Hippocampal formation (tissue), 2 donors: ENCODE measurements at places on chromosomes 12 and 14.

GRCh38 chr12:68056300-68056699, 67.1 kb downstream of the IFNG-AS1 start:
- no peak for DNase-seq

DNA sequence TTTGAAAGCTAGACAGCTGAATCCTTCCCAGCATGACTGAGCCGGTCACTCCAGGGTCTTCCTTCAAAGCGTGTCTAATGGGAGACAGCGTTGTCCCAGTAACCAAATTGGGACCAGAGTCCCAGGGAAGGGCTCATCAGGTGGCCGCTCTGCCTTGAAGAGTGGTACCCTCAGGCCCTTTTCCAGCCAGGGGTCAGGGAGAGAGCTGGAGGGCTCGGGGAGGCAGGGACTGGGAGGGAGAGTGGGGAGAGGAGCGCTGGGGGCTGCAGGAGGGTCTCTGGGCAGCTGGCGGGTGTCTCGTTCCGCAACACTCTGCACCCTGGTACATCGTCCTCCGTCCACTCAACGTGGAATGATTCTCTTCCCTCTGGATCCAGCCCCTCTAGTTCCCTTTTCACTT, 1.6 kb upstream of the RTL1 start:
- DNase-seq, result no peak

DNA sequence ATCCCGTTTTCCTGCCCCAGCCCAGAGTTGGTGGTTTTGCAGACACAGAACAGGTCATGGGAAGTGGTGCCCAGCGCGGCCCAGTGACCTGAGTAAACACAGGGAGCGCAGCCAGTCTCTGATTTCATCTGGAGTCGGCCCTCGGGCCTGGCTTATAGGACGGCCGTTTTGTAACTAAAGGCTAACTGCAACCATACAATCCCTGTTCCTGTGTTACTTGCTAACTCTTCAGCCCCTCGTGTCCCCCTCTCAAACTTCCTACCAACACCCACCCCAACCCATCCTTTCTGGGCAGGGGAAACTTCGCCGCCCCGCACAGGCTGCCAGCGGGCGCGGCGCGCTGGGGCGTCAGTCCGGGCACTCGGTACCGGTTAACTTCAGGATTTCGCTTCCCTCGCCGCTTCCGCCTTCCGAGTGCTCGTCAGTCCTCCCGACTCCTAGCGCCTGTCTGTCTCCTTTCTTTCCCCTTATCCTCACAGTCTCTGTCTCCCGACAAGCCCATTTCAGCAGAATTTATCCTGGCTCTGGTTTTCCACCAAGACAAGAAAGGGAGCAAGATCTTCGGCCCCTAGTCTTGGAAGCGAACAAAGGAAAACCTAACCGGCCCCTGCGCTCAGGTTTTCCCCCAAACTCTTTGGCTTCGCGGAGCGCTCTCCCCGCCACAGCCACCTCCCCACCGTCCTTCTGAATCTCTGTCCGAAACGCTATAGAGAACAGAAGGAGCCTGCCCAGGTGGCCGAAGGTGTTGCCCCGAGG, 2.0 kb downstream of the SIX1 start:
- DNase-seq, result no peak

DNA sequence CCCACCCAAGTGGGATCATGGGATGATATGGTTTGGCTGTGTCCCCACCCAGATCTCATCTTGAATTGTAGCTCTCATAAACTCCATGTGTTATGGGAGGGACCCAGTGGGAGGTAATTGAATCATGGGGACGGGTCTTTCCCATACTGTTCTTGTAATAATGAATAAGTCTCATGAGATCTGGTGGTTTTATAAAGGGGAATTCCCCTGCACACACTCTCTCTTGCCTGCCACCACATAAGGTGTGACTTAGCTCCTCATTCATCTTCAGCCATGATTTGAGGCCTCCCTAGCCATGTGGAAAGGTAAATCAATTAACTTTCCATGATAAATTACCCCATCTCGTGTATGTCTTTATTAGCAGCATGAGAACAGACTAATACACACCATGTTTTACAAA, 109.2 kb downstream of the IGF1 start:
- DNase-seq, result no peak

DNA sequence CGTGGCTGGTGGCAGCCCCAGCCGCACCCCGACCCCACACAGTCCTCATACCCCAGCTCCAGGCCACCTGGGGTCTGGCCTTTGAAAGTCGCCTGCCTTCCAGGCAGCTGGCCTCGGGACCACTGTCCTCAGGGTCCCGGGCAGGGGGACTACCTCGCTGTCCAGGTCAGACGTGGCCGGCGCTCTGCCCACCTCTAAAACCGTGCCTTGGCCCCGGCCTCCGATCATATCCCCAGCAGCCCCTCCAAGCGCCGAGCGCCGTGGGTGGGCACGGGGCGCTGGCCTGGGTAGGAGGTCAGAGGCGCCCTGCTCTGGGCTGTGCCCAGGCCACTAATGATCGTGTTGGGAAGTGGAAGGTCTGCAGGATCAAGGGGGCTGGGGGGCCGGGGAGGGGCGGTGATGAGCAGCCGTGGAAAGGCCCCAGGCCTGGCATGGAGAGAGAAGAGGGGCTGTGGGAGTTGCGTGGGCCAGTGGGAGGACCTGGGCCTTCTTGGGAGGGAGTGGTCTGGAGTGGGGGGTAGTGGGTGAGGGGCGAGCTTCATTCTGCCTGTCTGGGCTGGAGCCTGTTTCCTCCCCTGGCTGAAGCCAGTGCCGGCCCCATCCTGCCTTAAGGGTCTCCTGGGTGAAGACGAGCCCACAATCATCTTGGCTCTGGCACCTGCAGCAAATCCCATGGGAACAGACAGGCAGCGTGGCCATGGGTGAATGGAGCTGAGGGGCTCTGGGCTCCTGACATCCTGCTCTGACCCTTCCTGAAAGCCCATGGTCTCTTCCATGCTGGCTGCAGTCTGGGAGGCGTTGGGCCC, 4.9 kb downstream of the TMEM121 start:
- DNase-seq, result no peak

DNA sequence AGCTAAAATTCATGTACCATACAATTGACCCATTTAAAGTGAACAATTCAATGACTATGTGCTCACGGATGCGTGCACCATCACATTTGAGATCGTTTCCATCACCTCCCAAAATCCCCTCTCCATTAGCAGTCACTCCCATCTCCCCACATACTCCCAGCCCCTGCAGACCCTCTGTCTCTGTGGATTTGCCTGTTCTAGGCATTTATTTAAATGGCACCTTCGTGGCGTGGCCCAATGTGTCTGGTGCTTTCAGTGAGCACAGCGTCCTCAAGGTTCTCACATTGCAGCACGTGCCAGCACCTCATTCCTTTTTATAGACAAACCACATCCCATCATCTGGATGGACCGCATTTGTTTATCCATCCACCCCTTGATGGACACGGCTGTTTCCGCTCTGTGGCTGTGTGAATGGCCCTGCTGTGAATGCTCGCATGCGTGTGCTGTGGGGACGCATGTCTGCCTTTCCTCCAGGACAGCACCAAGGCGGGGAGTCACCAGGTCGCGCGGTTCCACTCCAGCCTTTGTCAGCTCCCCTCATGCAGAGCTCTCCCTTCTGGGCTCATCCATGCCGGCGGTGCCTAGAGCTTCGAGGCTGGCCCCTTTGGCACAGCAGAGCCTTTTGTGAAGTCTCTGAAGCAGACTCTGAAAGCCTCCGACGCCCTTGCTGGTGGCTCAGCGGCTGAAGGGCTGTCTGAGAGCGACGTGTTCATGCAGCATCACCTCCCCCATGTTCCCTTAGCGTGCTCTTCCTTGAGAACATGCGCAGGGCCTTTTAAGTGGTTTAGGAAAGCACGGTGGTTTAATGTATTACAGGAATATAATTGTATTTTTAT, 184.4 kb downstream of the KIF26A start:
- no peak for DNase-seq

DNA sequence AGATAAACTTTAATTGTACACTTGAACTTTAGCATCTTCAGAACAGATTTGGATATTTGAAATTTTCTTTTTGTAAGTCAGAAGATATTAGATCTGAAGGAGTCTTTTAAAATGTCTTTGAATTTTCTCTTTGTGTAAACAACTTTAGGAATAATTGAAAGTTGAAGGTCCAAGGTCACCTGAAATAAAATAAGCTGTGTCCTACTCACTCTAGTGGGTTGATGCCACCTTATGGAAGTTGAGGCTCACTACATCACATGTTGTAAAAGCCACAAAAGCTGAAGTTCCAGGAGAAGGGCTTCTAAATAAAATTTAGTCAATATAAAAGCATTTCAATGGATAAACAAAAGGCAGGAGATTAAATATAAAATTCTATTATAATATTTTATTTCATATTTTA, 122.0 kb upstream of the ATXN7L3B start:
- no peak for DNase-seq

- no peak for DNase-seq
These were observed 6.9 kb upstream of the TSPAN8 start for GRCh38 chr12:71164568-71165197.

- DNase-seq, result no peak
These were observed 4.6 kb downstream of the TEAD4 start for GRCh38 chr12:2963760-2964292.

DNA sequence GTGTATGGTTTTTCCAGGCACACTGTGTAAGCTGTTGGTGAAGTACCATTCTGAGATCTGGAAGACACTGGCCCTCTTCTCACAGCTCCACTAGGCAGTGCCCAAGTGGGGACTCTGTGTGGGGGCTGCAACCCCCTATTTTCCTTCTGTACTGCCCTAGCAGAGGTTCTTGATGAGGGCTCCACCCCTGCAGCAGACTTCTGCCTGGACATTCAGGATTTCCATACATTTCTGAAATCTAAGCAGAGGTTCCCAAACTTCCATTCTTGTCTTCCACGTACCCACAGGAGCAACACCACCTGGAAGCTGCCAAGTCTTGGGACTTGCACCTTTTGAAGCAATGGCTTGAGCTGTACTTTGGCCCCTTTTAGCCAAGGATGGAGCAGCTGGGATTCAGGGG, 85.2 kb upstream of the PRMT8 start:
- DNase-seq, result no peak
